ENCODE measurements at places on chromosomes 1 and 21.

DNA sequence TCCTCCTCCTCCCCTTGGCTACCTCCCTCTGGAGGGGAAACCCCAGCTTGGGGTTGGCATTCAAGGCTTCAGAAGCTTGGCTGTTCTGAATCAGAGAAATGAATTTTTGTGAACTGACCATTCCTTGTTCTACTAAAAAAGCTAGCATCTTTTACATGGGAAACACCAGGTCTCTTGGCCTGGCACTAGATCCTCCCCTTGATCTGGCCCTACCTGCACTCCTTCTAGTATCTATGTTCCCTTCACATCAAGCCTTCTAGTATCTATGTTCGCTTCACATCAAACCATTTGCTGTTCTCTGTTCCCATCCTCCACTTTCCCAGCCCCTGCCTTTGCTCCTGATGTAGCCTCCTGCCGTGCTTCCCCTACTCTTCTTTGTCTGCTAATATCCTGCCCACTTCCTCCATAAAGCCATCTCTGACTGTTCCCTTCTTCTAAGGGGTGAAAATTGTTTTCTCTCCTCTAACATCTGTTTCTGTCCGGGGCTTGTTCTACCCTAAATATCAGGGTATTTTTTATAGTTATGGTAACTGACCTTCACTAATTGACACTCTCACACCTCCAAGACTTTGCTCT lies 25.8 kb downstream of the FAM151A start:
- no peak for DNase-seq

GRCh38 chr1:17891205-17892110 lies 136.3 kb downstream of the ACTL8 start:
- DNase-seq = no peak

GRCh38 chr1:119542492-119542946 lies 35.5 kb downstream of the HSD3B1 start:
- DNase-seq = no peak

DNA sequence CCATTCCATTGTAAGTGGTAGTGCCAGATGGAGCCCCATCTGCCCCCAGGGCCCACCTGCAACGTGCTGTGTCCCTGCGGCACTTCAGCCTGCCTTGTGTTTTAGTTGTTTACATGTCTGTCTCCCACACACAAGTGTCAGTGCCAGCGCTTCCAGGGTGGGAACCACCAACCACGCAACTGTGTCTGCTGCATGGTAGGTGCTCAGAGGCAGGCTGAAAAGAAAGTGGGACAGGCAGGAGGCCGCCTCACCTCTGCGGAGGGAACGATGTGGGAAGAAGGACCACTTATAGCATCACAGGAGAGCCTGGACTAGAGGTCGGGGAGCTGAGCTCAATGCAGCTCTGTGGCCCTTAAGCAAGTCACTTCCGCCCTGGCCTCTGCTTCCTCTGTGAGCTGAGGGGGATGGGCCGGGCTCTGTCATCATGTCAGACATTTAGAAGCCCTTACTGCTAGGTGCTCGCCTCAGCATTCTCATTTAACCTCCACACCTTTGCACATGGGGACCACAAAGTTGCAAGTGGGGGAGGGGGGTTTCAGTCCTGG lies 17.9 kb downstream of the SLC9A1 start:
- DNase-seq = no peak

DNA sequence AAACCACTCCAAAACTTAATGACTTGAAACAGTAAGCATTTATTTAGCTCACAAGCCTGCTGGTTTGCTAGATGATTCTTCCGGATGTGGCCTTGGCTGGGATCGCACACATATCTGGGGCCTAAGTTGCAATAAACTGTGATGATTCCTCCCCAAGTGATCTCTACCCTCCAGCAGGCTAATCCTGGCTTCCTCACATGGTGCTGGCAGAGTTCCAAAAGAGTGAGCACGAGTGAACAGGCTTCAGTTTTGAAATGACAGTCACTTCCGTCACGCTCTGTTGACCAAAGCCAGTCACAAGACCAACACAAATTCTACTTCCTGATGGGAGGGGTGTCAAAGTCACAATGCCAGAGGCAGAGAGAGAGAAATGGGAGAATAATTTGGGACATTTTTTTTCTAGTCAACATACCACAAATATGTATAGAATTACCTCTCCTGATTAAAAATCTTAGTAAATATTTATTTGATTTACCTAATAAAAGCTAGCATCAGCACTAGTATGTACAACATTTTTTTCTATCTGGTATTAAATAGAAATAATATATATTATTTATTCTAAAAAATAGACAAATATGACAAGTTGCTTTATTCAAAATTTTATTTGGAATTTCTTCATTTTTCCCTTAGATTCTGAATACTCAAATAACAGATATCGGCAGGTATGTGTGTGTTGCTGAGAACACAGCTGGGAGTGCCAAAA lies 292.7 kb downstream of the TPR start:
- peak; percentile 95 for DNase-seq

GRCh38 chr1:12543740-12544154 lies 74.3 kb downstream of the DHRS3 start:
- DNase-seq = no peak

DNA sequence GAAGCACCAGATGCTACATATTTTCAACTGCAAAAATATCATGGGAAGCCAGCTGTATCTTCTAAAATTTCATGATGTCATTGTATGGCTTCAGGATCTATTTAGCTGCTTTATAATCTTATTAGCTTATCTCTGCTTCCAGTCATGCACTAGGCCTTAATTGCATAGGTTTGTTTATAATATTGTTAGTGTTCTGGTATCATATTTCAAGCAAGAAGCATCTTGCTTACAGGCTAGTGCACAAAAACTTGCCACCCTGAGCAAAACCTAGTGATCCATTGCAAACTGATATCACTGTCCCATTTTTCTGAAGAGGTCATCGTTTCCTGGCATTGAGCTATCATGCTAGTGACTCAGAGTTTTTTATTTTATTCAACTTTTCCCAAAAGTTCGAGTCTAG lies 15.7 kb upstream of the NRIP1 start:
- DNase-seq = no peak

DNA sequence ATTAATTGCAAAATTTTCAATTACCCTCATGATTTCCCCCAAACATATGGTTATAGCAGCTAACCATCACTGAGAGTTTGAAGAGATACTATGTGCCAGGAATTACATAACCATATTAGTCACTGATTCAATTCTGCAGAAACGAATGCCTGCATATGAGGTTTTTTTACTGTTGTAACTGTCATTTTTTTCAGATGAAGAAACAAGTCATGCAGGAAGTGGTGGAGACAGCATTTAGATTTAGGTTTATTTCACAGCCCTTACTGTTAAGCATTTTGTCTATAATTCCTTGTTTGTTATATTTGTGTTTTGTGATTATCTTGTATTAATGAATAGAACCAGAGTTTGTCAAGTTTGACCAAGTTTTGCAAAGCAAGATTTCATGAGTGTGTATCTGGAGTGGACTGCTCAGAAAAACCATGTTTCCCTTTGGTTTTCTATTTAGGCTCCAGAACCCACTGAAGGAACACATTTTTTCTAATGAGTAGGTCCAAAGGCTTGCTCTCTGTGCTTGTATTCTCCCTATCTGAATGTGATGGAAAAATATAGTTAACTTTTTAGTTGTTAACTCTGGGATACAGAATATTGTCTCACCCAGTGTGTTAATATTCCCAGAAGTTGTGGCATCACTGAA lies 308.5 kb upstream of the ADAMTS5 start:
- no peak for DNase-seq

- no peak for DNase-seq
These were observed 17.4 kb downstream of the CELA3A start for GRCh38 chr1:22018583-22019559.

GRCh38 chr1:162040657-162041056 lies 17.0 kb upstream of the OLFML2B start:
- DNase-seq = peak; percentile 15

GRCh38 chr1:218587900-218588299 lies 242.8 kb downstream of the TGFB2 start:
- DNase-seq = no peak
